ENCODE measurements at places on chromosomes 12 and 14.

DNA sequence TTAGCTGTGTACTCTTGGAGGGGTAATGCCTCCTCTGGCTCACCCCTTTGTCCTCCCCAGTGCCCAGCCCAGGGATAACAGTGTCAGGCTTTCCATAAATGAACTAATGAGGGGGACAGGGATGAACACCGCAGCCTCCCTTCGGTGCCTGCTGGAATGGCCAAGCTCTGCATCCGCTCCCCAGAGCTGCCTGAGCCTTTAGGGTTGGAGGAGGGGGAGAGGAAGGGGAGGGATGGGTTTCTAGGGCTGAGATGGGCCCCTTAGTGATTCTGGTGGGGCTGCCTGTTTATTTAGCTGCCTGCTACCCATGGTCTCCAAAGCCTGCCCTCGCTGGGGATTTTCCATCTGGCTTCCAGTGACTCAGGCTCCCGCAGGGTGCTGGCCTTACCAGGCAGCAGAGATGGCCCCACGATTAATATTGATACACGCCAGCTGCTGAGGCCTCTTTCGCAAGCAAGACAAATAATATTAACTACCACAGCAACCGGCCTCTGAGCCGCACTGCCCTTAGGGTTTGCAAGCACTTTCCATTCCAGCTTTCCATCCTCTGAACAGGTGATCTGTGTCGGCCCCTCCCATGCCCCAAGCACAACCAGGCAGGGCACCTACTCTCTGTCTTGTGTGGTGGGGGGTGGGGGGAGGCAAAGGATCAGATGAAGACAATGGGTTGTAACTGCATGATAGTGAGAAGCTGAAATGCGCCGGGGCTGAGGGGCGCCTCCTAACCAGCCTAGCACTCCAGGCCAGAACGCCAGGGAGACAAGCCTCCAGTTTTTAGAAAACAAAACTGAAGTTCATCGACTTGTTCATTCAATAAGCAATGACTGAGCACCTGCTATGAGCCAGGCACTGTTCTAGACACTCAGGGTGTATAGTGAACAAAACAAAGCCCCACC, 56.7 kb downstream of the C14orf132 start:
- peak; percentile 52 for DNase-seq

DNA sequence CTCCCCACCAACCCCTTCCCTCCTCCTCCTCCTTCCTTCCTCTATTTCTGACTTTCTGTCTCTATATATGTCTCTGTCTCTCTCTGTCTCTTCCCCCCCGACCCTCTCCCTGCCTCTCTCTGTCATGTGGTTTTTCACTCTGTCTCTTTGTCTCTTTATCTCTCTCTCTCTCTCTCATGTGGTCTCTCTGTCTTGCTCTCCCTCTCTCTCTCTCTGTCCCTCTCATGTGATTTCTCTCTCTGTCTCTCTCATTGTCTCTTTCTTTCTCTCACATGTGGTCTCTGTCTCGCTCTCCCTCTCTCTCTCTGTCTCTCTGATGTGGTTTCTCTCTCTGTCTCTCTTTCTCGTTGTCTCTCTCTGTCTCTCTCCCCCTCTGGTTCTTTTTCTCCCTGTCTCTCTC, 59.3 kb downstream of the PHETA1 start:
- no peak for DNase-seq

- DNase-seq: no peak
Measured at GRCh38 chr12:83086023-83086422, 399.3 kb downstream of the TMTC2 start.

- DNase-seq: no peak
Measured at GRCh38 chr14:39102265-39102968, 618 bp downstream of the SEC23A start.

All from sciatic nerve (tissue), 2 donors.